ENCODE measurements at places on chromosomes 1 and 21. TPM values are rescaled to one million over a fixed set of nuclear protein-coding genes. Genes with fewer than 3 reads are reported as not detected.

The MFSD2A gene
- total RNA-seq = 2.9 TPM

The PALMD gene
- 0.41 TPM for total RNA-seq

The PGLYRP4 gene
- total RNA-seq = not detected

The FLG gene
- 2.8 TPM for total RNA-seq

The VASH2 gene
- total RNA-seq = 10.0 TPM

The BRDT gene
- not detected for total RNA-seq

The FAM151A gene
- not detected for total RNA-seq

The NAV1 gene
- 79.7 TPM for total RNA-seq

The KLHDC7A gene
- 0.17 TPM for total RNA-seq

The GBP6 gene
- not detected for total RNA-seq

The TLCD4 gene
- total RNA-seq = 0.99 TPM

The SIM2 gene
- total RNA-seq = 9.2 TPM

The FMO2 gene
- not detected for total RNA-seq

The SYCP1 gene
- not detected for total RNA-seq

The OR10Z1 gene
- not detected for total RNA-seq

The IL12RB2 gene
- not detected for total RNA-seq

The ST6GALNAC5 gene
- total RNA-seq = 0.19 TPM

- no peak for DNase-seq
These were observed 128.4 kb upstream of the NGF start for GRCh38 chr1:115466433-115466832.

GRCh38 chr1:215160351-215160750 lies 77.8 kb downstream of the KCNK2 start:
- peak; percentile 46 for DNase-seq

DNA sequence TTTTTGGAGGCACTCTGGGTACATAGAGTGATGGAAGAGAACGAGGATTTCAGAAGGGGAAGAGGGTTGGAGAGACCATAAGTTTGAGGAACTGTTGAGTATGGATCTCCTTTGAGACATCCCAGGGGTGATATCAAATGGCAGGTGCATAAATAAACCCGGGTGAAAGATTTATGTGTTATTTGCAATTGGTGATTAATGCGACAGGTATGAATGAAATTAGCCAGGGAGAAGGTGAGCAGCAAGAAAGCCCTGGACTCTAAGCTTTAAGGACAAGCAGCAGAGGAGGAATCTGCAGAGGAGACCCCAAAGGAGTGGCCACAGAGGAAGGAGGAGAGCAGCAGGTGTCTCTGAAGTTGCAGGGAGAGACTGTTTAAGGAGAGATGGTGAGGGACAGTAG lies 8.8 kb upstream of the REN start:
- no peak for DNase-seq

DNA sequence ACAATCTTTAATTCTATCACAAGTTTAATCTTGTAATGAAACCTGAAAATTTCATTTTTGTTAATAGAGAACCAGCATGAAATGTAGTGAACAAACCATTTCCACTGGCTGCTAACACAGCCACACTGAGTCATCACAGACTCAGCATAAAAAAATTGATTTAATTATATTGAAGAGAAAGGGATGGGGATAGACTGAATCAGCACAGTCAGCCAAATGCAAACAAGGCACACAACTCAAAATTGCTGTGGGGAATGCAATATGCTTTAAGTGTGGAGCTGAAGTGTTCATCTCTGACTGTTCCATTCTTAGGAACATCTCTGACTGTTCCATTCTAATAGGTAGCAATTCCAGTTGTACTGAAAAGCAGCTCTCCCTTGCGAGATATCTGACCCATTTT lies 299.8 kb downstream of the MRPL39 start:
- peak; percentile 72 for DNase-seq

- DNase-seq = no peak
These were observed 12.5 kb downstream of the S100A7A start for GRCh38 chr1:153428791-153429190.

DNA sequence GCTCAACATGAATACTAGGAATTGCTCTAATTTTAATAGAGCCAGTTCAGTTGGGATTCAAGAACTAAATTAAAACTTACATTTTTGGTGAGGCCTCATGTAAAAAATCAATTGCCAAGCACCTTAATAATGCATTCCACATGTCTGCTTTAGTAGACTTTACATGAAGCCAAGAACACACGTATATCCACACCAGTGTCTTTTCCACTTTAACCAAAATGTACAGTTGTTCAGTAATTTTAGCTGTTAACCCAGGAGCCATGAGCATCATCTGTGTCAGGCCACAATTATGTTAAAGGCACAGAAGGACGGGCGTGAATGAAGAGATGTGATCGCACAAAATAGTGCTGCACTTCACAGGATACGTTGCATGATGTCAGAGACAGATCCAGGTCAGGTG lies 136.7 kb downstream of the TLR5 start:
- DNase-seq = no peak

GRCh38 chr1:241503444-241503843 lies 16.1 kb downstream of the FH start:
- DNase-seq = no peak

- DNase-seq = no peak
These were observed 10.4 kb downstream of the CLEC20A start for GRCh38 chr1:178486100-178487069.

DNA sequence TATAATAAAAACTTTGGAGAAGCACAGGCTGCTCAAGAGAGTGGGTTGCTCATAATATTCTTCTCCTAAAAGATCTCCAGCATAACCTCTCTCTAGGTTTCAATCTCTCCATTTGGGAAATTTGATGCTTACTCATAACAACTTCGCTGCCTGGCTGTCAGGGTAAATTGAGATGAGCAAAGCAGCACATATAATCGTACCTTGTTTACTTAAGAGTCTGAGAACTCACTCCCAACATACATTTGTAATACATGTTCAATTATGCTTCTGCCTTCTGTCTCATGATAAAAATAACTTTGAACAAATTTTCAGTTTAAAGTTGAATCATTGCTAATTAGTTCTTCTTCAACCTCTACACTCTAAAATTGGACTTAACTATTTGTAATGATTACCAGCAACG lies 68.9 kb downstream of the DUSP10 start:
- no peak for DNase-seq

DNA sequence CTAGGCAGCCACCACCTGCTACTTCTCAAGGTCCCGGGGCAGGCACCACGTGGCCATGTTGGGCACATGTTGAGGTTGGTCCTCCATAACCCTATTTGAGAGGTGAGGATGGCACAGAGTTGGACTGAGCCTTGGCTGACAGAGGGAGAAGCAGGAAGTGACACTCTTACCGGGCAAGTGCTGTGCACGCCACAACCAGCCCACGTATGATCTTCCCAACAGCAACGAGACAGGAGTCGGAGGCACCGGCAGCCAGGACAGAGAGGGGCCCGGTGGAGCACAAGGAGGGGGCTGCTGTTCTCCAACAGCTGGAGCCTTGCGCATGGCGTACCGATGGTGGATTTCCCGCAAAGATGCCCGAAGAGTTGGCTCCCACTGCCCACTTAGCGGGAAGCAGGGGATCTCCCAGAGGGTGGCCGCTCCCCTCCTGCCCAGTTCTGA lies 3.4 kb downstream of the CLEC20A start:
- DNase-seq = no peak

DNA sequence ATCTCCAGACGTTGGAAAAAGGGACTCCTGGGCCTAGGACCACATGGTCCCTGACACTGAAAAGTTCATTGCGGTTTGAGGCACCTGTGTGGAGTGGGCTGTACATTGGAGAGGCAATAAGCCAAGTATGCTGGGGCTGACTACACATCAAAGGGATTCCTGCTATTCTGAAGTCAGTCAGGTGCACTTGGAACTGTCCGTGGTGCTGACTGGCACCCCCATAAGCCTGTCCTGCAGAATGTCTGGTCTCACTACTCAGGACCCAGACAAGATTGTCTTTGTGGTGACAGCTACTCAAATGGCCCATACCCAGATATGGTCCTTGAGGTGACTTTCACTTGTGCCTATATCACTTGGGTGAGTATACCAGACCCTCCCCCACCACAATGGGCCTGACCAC lies 150.6 kb downstream of the RWDD3 start:
- no peak for DNase-seq

DNA sequence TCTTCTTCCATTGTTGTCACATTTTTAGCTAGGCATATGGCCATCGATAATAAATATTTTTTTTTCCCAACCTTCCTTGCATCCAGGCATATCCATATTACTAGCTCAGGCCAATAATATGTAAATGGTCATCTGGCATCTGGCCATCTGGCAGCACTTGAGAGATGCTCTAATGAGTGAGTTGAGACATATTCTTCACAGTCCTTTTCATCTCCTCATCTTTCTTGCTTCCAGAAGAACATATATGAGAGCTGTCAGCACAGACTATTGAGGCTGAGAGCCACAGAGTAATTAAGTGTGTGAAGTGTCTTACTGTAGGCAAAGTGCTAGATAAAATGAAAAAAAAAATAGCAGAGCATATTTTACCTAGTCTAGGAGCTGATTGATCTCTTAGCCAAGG lies 628.4 kb upstream of the TMPRSS15 start:
- DNase-seq = no peak

DNA sequence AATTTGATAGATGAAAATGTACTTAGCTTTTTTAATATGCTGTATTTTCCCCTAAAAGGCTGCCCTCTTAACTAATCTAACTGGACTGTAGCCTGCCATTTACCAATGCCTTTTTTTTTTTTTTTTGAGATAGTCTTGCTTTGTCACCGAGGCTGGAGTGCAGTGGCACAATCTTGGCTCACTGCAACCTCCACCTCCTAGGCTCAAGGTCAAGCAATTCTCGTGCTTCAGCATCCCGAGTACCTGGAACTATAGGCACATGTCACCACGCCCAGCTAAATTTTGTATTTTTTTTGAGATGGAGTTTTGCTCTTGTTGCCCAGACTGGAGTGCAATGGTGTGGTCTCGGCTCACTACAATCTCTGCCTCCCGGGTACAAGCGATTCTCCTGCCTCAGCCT lies 18.7 kb downstream of the PAFAH2 start:
- no peak for DNase-seq

DNA sequence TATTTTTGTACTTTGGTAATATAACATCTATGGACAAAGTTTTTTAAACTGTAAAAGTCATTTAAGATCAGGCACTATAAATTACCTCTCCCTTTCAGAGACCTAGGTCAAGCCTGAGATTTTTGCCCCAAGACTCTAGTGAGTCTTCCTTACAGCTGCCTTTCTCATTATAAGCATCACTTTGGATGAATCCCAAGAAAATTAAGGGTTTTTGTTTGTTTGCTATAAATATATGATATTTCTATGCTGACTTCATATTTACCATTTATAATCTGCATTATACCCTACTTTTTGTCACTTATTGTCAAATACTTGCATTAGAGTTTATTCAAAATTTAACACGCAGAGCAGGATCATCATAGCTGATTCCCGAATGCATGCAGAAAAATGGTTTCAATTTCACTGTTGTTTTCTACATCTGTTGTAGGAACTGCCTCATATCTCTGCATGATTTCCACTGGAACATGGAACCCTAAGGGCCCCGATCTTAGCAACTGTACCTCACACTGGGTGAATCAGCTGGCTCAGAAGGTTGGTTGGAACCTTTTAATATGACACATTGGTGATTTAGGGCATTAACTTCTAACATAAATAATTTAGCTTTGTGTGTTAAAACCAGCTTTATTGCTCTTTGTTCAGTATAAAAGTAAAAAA lies 150.0 kb downstream of the ADGRL2 start:
- no peak for DNase-seq

GRCh38 chr1:200493344-200493743 lies 83.5 kb upstream of the ZNF281 start:
- DNase-seq = no peak

GRCh38 chr1:46643368-46643775 lies 24.8 kb downstream of the ATPAF1 start:
- peak; percentile 88 for DNase-seq

DNA sequence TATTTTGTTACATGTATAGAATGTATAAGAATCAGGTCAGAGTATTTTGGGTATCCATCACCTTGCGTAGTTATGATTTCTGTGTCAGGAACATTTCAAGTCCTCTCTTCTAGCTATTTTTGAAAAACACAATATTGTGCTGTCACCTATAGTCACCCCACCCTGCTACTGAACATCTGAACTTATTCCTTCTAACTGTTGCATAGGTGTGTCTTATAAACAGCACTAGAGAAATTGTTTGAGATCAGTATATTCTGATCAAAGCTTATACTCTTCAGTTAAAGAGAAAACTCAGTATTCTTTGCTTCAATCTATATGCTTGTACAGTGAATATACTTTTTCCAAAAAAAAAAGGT lies 96.0 kb downstream of the ASH1L start:
- no peak for DNase-seq

DNA sequence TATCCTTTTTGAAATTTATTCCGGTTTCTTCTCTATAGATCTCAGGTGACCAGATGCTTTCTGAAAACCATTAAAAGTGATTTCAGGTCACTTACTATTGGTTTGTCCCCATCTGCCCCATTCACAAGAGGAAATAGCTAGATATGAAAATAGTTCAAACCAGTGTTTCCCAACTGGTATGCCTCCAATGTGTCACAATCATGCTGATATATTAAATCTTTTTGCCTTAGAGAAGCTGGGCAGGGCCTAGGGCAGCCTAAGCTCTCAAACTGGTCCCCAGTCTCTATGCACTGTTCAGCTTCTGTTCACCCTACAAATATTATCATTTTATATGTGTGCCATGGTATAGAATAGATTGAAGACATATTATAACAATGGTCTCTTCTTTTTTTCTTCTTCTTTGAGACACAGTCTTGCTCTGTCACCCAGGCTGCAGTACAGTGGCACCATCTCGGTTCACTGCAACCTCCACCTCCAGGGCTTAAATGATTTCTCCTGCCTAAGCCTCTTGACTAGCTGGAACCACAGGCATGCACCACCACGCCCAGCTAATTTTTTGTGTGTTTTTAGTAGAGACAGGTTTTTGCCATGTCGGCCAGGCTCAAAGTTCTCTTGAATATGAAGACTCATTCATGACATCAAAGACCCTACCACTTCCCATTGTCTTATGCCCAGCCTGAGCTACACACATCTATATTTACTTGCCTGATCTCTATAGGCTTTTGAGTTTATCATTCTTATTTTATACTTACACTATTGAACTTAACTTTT lies 15.7 kb downstream of the PTPN22 start:
- DNase-seq = no peak

DNA sequence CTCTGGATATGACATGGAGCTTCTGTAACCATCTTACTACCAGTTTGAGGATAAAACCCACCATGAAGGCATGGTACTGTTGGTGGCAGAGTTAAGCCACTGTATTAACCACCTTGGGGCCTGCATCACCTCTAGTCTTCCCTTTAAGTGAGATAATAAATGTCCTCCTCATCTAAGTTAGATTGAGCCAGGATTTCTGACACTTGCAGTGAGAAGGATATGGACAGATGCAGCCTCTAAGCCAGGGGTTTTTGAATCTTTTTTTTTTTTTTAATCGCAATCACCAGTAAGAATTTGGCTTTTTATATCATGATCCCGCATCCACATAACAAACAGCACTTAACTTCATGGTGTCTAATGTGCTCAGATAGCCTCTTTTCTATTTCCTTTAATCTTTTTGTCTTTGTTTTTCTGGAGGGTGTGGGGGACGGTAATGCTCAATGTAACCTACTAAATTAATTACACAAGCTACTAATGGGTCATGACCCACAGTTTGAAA lies 42.2 kb downstream of the ATP1A1 start:
- DNase-seq = no peak

Measured in astrocyte (in vitro differentiated cells and primary cell).